ENCODE measurements at places on chromosomes 1 and 21.
A peak's percentile ranks its signal among the peaks of the same experiment; 100 is the strongest.

- DNase-seq, result no peak
Measured at GRCh38 chr1:82625537-82625936, 824.8 kb downstream of the ADGRL2 start.

DNA sequence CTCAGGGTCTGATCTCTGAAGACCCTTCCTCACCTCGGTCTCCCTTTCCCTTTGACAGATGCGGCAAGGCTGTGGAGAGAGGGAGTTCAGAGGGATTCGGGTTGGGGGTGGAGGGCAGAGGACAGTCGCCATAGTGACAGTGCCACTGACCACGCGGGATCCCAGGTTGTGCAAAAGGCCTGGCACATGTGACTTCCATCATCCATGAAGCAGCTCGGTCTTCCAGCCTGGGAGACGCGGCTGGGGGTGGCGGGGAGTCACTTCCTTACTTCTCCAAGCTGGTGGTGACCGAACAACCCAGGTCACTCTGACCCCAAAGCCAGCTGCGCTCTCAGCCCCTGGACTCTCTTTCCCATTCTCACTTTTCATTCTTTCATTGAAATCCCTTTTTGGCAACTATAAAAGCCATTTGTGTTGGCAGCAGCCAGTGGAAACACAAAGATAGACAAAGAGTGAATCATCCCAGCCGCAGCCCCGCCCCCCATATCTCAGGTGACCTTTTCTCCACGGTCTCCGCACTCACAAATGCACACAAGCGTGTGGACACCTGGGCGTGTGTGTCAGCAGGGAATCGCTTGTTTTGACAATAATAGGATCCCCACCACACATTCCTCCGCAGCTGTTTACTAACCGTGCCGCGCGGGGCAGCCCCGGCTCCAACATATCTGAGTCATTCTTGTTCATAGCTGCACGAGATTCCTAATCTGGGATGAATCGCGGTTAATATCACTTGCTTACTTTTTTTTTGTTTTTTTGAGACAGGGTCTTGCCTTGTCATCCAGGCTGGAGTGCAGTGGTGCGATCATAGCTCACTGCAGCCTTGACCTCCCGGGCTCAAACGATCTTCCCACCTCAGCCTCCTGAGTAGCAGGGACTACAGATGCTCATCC is 68.3 kb downstream of the DHRS3 start:
- peak; percentile 97 for DNase-seq

DNA sequence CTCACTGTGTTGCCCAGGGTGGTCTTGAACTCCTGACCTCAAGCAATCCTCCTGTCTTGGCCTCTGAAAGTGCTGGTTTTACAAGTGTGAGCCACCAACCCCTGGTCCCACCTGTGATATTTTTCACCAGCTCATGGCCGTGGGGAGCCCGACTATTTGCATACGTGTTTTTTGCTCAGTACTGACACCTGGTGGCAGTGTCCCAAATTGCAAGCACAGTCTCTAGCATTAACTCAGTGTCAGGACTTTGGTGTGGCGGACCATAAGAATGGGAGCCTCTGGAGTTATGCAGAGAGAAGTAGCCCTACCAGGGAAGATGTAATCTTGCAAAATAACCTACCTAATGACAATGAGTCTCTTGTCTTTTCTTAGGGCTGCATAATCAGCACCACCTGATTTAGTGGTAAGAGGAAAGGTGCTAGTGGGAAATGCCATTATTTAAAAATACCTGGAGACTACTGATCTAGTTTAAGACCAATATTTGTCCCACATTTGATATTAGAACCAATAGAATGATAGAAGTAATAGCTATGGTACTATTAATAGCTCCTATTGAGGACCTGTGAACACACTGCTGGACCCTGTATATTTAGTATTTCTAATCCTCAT is 305.4 kb downstream of the DISC1 start:
- no peak for DNase-seq

- DNase-seq, result peak; percentile 6
Measured at GRCh38 chr1:235831148-235831547, 35.6 kb downstream of the LYST start.

DNA sequence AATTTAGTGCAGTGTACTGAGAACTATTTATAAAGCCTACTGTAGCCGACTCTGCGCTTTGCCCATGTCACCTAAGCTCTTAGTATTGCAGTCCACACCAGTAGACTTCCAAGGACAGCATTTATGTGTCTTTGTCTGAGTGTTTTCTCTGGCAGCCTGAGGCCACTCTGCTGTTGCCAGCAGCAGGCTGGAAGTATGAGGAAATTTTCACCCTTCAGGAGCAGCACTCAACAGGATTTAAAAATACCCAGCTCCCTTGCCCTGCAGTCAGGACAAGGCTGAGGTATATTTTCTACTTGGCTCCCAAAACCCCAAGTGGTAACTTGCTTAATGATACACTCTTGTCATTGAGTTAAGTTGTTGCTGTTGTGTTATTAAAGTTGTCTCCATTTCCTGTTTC is 230.1 kb downstream of the SRGAP2C start:
- no peak for DNase-seq

DNA sequence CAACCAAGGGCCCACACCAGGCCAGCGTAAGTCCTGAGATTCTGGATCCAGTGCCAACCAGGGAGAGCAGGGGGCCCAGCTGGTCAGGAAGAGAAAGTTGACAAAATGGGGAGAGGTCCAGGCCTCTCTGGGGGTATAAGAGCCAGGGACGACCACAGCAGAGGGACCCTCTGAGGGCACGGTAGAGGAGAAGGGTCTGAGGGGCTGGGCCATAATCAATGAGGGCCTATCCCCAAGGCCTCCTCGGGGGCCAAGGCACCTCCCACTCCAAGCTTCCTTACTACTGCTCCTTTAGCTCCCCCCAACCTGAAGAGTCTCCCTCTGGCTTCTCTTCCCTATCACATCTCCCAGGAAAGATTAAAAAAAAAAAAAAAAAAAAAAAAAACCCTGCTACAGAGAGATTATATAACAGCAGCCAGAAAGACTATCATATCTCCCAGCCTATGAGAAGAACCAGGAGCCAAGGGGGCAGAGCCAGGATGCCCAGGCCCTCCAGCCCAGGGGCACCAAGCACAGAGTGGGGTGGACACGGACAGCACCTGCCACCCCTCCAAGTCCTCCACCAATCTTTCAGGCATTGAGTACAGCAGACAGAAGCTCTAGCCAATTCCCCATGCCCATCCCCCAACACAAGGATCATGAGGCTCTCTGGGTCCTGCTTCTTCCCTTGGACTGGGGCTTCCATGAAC is 2.7 kb downstream of the MEF2D start:
- DNase-seq, result no peak

- DNase-seq, result peak; percentile 50
Measured at GRCh38 chr1:85582687-85583591, 2.4 kb downstream of the CCN1 start.

DNA sequence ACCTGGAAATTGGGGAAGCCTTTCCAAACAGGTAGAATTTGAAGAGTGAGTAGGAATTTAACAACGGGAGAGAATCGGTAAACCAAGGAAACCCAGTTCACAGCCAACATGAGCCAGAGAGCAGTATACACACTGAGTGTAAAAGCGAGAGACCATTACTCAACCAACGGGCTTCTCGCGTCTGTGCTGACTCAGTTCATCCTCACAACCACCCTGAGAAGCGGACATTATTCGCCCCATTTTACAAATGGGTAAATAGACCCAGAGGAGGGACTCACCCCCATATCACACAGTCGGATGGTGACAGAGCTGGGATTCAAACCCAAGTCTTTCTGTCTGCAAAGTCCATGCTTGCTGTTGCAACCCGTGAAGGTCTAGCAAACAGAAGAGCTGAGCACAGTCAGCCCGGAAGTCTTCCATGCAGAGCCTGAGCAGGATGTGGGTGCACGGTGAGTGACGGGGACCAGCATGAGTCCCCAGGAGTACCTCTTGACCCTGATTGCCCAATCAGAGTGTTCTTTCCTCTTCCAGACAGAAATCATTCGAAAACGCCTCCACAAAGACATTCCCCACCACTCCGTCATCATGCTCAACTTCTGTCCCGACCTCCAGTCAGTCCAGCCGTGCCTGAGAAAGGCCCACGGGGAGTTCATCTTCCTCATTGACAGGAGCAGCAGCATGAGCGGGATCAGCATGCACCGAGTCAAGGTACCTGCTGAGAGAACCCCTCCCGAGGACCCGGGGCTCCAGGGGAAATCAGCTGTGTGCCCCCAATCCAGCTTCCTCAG is 32.3 kb downstream of the VWA5B1 start:
- no peak for DNase-seq

- no peak for DNase-seq
Measured at GRCh38 chr1:6357243-6357936, 36.2 kb downstream of the ACOT7 start.

DNA sequence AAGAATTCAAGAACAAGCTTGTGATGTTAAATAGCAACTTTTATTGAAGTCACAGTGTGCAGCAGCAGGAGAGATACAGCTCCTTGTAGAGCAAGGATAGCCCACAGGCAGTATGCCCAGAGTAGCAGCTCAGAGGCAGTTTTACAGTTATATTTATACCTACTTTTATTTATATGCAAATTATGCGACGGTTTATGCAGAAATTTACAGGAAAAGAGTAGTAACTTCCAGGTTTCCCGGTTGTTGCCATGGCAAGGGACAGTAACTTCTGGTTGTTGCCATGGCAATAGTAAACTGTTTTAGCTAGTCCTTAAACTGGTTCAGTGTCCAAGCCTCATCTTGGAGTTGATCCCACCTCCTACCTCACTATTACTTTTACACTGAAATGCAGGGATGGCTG is 344.6 kb upstream of the LYPLAL1 start:
- DNase-seq, result no peak

GRCh38 chr21:35281956-35282355 is 232.9 kb upstream of the RUNX1 start:
- DNase-seq, result no peak

GRCh38 chr1:240122639-240123613 is 31.2 kb downstream of the FMN2 start:
- DNase-seq, result peak; percentile 50

DNA sequence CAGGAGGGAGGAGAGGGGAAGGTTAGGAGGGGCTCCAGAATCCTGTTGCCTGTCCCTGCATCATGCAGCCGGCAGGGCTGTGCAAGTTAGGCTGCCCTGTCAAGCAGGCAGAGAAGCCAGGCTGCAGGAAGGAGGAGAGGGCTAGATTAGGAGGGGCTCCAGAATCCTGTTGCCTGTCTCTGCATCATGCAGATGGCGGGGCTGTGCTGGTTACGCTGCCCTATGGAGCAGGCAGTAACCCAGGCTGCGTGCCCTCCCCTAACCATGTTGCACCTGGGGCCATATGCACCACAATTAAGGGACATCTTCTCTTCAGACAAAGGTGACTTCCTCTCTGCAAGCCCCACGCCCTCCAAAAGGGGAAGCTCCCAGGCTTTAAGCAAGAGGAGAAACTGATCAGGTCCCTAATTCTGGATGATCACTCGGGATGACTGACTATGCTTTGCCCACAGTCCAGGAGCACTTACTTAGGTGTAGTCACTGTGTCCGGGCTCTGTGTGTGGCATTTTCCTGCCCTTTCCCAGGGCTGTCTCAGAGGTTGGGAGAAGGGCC is 457.4 kb downstream of the SETD4 start:
- no peak for DNase-seq

GRCh38 chr21:35923971-35924370 is 136.4 kb downstream of the SETD4 start:
- DNase-seq, result no peak

DNA sequence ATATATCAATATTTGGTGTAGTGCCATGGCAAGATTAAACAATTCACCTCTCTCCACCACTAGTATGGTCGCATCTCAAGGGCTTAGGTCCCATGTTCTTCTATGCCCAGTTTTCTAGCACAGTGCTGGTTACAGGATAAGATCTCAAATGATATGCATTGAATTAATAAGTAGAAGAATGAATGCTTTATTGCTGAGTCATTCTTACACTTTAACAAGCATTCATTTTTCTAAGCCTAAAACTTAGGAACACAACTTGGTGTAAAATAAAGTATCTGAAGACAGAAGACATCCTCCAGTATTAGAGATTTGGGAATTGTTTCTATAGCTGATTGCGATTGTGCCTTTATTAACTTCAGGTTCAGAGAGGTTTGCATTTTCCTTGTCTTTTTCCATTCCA is 85.8 kb downstream of the TBX15 start:
- DNase-seq, result no peak

GRCh38 chr1:154777154-154777553 is 92.9 kb downstream of the KCNN3 start:
- no peak for DNase-seq

- DNase-seq, result no peak
Measured at GRCh38 chr1:200240656-200241055, 169.2 kb downstream of the ZNF281 start.

DNA sequence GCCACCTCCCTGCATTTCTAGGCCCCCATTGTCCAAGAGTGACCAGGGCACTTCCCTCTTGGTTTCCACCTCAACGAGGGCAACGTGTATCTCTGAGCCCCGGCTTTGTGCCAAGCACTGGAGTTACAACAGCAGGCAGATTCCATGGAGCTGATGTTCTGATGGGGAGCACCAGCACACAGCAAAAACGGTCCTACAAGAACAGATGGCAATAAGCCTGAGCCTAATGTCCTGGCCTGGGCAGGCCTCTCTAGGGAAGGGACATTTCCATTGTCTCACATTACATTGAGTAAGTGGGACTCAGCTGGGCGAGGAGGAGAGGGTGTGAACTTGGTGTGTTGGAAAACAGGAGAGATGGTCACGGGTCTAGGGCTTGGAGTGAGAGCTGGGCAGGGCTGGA is 27.2 kb upstream of the NPPB start:
- no peak for DNase-seq

DNA sequence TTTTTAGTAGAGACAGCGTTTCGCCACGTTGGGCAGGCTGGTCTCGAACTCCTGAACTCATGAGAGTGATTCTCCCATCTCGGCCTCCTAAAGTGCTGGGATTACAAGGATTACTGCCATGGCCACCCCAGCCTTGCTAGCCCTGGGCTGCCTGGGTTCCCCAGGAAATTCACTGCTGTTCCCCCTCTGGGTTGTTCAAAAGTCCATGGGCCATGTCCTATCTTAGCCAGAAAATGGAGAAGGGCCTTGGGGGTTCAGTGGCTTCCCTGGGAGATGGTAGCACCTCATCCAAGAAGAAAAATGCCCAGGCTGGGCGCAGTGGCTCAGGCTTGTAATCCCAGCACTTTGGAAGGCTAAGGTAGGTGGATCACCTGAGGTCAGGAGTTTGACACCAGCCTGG is 20.9 kb downstream of the SLC26A9 start:
- DNase-seq, result no peak

GRCh38 chr21:32360401-32360975 is 32.3 kb downstream of the URB1 start:
- no peak for DNase-seq

GRCh38 chr1:23492132-23492720 is 8.2 kb upstream of the ASAP3 start:
- no peak for DNase-seq

GRCh38 chr1:94284476-94284875 is 47.1 kb upstream of the ARHGAP29 start:
- DNase-seq, result no peak

GRCh38 chr1:67126974-67127373 is 7.8 kb downstream of the C1orf141 start:
- DNase-seq, result no peak

DNA sequence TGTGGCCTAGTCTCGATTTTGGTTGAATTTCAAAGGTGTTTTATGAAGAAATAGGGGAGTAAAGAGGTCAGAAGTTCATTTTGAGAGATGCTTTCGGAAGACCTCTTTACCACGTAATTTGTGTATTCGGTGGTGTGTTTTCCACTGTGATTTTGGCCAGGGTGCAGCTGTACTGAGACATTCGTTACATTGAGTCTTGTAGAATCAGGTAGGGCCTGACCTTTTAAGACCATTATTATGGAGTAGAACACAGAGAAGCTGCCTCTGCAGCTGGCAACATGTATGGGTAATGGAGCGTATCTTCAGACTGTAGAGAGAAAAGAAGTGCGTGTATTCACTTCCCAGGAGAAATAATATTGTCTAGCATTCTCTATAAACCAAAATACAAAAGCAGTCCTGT is 326.5 kb downstream of the PDE4B start:
- DNase-seq, result no peak

All from kidney glomerular epithelial cell (primary cell).